ENCODE measurements at places on chromosomes 11 and 22.

- peaks cover 19% of the 10 kb centered on the region for H3K4me1 ChIP-seq
- DNase-seq, result no peak
- H3K4me3 ChIP-seq, result no peak overlapping the region
- H3K36me3 ChIP-seq, result peaks cover 52% of the 10 kb centered on the region
- H3K27ac ChIP-seq, result no peak overlapping the region
Observed at GRCh38 chr11:12243911-12244550, 133.3 kb upstream of the PARVA start.

DNA sequence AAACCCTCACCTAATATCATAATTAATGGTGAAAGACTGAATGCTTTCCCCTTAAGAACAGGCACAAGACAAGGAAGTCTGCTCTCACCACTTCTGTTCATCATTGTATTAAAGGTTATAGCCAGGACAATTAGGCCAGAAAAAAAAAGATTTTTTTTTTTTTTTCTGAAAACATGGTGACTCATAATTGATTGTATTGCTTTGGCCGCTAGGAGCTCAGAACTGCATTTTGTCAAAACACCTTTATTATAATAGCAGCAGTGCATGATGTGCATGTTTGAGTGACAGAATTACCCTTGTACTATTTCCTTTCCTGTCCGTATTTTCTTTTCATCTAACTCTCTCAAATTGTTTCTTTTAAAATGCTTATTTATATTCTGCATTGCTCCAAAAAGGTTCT, 98.1 kb downstream of the RNF169 start:
- DNase-seq, result no peak
- H3K27ac ChIP-seq, result no peak overlapping the region
- no peaks in the 10 kb centered on the region for H3K27me3 ChIP-seq
- H3K36me3 ChIP-seq, result peaks cover 25% of the 10 kb centered on the region
- peaks cover 8% of the 10 kb centered on the region for H3K4me1 ChIP-seq

DNA sequence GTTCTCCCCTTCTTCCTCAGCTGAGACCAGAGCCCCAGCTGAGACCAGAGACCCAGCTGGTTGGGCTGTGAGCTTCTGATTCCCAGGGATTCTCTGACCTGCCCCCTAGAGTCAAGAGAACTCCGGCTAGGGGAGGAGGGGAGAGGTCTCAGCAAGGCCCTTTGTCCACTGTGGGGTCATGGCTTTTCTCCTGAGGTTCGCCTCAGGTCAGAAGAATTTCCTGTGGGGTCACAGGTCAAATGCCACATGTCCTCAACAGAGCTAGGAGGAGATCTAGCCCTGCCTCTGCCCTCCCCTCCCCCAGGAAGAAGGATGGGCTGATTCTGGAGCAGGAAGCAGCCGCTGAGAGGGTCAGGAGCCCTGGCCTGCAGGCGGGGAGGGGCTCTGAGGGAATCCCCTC, 23.7 kb downstream of the HTR3A start:
- no peak overlapping the region for H3K27ac ChIP-seq
- no peaks in the 10 kb centered on the region for H3K36me3 ChIP-seq
- no peak for DNase-seq

DNA sequence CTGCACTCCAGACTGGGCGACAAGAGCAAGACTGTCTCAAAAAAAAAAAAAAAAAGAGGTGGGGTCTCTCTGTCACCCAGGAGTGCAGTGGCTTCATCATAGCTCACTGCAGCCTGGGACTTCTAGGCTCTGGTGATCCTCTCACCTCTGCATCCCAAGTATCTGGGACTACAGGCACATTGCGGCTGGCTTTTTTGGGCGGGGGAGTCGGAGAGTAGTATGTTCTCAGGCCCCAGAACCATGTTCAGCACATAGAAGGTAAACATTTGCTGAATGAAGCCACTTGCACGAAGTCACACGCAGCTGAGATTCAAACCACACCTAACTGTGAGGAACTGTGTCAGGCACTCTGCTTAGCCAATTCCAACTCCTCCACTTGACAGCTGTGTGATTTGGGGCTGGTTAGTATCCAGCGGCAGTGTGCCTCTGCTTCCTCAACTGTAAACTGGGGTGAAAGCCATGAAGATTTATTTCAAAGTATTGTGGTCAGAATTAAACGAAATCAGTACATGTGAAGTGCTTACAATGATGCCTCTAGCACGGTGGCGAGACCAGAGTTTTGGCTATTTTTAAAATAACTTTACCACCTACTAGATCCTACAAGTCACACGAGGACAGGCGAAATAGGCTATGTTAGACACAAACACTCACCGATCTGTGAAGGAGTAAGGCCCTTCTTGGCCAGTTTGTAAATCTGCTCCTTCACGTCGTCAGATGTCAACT, 789 bp downstream of the RPS13 start:
- H3K27ac ChIP-seq, result peak overlapping the region; percentile 93
- H3K4me3 ChIP-seq, result peak overlapping the region; percentile 96
- peaks cover 49% of the 10 kb centered on the region for H3K36me3 ChIP-seq
- H3K4me1 ChIP-seq, result peaks cover 34% of the 10 kb centered on the region
- no peak for DNase-seq

DNA sequence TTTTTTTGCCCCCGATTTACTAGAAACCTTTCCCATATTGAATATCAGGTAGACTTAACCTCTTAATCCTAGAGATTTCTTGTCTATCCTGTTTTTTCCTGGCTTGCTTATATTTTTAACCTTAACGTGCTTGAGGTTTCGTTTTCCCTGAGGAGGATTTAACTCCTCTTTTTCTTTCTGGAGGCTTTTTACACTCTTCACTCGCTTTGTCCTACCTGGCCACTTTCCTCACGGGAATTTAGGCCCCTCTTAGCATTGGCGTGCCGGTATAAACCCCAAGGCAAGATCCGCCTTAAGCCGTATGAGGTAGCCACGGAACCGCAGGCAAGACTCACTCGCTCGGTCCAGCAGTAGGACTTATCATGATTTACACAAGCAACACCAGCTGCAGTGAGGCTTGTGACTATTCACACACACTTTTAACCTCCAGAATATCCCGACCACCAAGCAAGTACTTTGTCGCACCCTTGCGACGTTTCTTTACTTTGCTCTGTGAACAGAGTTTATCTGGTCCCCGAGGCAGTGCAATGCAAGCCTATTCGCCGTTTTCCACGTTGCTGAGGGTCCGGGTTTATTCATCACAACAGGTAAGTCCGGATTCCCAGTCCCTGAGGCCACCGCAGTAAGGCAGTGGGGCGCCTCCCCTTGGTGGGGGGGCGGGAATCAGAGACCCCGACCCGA, 20.6 kb upstream of the ALDH3B2 start:
- H3K4me1 ChIP-seq, result no peaks in the 10 kb centered on the region
- H3K4me3 ChIP-seq, result no peak overlapping the region
- no peaks in the 10 kb centered on the region for H3K36me3 ChIP-seq
- DNase-seq, result no peak

DNA sequence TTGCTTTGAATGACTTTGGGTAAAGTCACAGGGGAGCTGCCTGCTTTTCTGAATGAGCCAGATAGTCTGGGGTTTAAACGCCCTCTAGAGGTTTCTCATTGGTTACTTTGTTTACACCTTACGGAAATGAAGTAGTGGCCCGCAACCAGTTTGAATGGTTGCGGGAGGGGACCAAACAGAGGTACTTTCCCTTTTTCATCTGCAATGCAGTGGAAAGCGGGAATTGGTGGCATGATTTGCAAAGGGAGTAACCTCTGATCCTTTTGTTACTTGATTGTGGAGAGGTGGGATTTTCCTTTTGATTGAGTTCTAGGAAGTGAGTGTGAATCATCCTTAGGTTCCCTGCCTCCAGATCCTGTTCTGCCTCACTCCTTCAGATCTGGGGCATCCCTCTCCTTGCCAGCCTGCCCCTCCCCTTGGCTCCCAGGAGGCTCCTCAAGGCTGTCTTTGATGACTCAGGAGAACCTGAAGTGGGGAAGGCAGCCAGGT, 15.9 kb upstream of the GLYATL1 start:
- peaks cover 7% of the 10 kb centered on the region for H3K27me3 ChIP-seq
- peaks cover 15% of the 10 kb centered on the region for H3K4me1 ChIP-seq
- no peaks in the 10 kb centered on the region for H3K36me3 ChIP-seq

DNA sequence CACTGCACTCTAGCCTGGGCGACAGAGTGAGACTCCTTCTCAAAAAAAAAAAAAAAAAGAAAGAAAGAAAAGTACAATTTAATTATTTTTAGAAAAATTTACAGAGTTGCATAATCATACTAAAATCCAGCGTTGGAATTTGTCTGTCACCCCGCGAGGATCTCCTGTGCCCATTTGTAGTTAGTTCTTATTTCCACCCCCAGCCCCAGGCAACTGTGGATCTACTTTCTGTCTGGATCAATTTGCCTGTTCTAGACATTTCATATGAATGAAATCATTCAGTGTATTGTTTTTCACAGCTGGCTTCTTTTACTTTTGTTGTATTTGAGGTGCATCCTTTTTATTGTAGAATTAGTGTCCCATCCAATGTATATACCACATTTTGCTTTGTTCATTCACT, 102.6 kb upstream of the RASSF10 start:
- peaks cover 5% of the 10 kb centered on the region for H3K27me3 ChIP-seq
- no peak overlapping the region for H3K27ac ChIP-seq
- no peaks in the 10 kb centered on the region for H3K4me1 ChIP-seq
- no peak overlapping the region for H3K4me3 ChIP-seq
- H3K36me3 ChIP-seq, result no peaks in the 10 kb centered on the region

- H3K27me3 ChIP-seq, result no peaks in the 10 kb centered on the region
- H3K4me1 ChIP-seq, result no peaks in the 10 kb centered on the region
- H3K4me3 ChIP-seq, result no peak overlapping the region
- no peak overlapping the region for H3K27ac ChIP-seq
- no peaks in the 10 kb centered on the region for H3K36me3 ChIP-seq
- DNase-seq, result no peak
Observed at GRCh38 chr11:38884145-38884865, 2286.3 kb upstream of the RAG2 start.

DNA sequence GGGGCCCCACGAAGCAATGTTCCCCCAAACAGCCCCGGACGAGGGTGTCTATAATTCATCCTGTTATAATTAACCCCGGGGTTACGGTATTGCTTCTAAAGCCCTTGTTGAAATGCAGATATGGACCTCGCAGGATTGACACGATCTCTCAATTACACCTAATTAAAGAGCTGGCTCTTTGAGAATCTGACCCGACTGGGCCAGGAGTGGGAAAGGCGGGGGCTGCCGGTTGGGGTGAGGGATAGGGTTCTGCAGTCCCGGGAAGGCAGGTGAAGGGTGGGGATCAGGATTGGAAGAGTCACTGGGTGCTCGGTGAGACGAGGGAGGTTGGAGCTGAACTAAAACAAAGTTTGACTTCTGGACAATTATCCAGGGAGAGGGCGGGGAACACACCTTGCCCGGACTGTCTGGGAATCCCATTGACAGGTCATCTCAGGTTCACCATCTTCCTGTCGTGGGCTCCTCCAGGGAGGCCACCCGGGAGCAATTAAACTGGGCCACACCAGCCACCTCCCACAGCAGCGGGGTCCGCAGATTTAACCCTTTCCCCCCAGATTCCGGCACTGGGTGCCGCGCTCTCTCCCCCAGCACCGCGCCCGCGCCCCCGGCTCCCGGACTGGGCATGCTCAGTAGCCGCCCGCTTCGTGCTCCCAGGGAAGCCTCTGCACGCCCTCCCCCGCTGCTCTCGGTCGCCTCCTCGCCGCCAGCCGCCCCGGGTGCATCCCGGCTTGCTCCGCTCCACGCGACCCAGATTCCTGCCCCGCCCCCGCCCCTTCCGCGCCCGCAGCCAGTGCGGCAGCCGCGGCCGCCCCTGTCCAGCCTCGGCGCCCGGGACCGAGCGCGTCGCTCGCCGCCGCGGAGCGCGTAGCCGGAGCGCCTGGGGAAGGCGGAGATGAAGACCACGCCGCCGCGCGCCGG, at the start of gene ELMOD1:
Gene ELMOD1 (plus strand): TSS at position 688 of the 918 bp plus-strand sequence. CDS start 27,043 bp downstream, outside the sequence.
- no peaks in the 10 kb centered on the region for H3K36me3 ChIP-seq
- peaks cover 26% of the 10 kb centered on the region for H3K4me1 ChIP-seq
- peaks cover 77% of the 10 kb centered on the region for H3K27me3 ChIP-seq
- peak; percentile 59 for DNase-seq
- peak within 1 kb of the TSS; percentile 76 for H3K4me3 ChIP-seq
- H3K27ac ChIP-seq, result no peak within 1 kb of the TSS

GRCh38 chr11:68939583-68940555, 36.2 kb downstream of the IGHMBP2 start:
- H3K27ac ChIP-seq, result no peak overlapping the region
- H3K27me3 ChIP-seq, result no peaks in the 10 kb centered on the region
- no peaks in the 10 kb centered on the region for H3K4me1 ChIP-seq
- no peak for DNase-seq
- H3K36me3 ChIP-seq, result peaks cover 7% of the 10 kb centered on the region
- H3K4me3 ChIP-seq, result no peak overlapping the region

- H3K27me3 ChIP-seq, result peaks cover 7% of the 10 kb centered on the region
- no peak for DNase-seq
- H3K27ac ChIP-seq, result no peak overlapping the region
- H3K4me3 ChIP-seq, result no peak overlapping the region
- H3K4me1 ChIP-seq, result peaks cover 4% of the 10 kb centered on the region
Observed at GRCh38 chr22:38970551-38970950, 11.6 kb upstream of the APOBEC3B start.

- peak overlapping the region; percentile 67 for H3K4me3 ChIP-seq
- H3K36me3 ChIP-seq, result no peaks in the 10 kb centered on the region
- H3K27me3 ChIP-seq, result peaks cover 56% of the 10 kb centered on the region
- peaks cover 25% of the 10 kb centered on the region for H3K4me1 ChIP-seq
- no peak for DNase-seq
Observed at GRCh38 chr11:46917109-46917761, 1.1 kb downstream of the LRP4 start.

DNA sequence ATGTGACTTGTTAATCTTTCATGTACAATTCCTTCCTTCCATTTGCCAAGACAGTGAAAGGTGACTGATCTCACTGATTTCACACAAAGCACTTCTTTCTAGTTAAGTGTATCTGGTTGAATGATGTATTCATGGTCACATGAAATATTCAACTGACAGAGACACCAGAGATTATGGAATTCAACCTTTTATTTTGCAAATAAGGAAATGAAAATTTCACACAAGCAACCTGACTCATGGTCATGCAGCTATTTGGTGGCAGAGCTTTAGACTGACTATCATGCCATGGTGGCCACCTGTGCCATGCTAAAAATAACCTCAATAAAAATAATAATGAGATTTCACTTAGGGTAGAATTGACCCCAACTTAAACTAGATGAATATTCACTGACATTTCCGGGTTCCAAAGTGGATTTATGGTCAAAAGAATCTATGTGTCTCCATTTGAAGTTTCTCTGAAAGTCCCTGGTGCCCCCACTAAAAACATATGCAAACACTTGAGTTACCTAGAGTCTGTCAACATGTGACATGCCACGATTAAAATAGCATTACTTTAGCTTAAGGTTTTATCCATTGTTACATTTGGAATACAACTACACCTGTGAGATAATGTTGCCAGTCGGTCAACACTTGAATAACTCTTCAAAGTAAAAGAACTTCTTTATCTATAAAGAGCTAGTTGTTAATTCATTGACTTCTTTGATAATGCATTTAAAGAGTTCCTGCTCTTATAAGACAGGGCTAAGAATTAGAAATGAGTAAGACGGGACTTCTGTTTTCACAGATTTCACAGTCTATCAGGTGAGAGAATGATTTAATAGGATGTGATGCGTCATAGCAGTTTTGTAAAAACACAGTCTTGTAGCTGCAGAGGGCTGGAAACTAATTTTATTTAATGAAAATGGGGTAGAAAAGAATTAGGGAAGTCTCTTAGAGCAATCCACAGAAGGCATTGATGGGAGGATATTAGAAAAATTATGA, 94.6 kb upstream of the OR9G4 start:
- no peak for DNase-seq
- no peaks in the 10 kb centered on the region for H3K36me3 ChIP-seq
- peaks cover 4% of the 10 kb centered on the region for H3K27me3 ChIP-seq
- H3K27ac ChIP-seq, result no peak overlapping the region
- H3K4me3 ChIP-seq, result no peak overlapping the region
- H3K4me1 ChIP-seq, result peaks cover 2% of the 10 kb centered on the region

GRCh38 chr11:111714522-111714921, 51.7 kb downstream of the PPP2R1B start:
- peaks cover 13% of the 10 kb centered on the region for H3K36me3 ChIP-seq
- H3K27me3 ChIP-seq, result no peaks in the 10 kb centered on the region
- H3K4me3 ChIP-seq, result no peak overlapping the region
- no peak for DNase-seq

Measured in activated CD4-positive, alpha-beta memory T cell treated with anti-CD3 and anti-CD28 coated beads for 36 hours (primary cell).